ENCODE measurements at places on chromosomes 16 and 17. TPM values are rescaled to one million over a fixed set of nuclear protein-coding genes. Genes with fewer than 3 reads are reported as not detected.

TCF25 gene
- 69.4 TPM for total RNA-seq

PERCC1 gene
- total RNA-seq: not detected

ITGA2B gene
- 1.7 TPM for total RNA-seq

LASP1 gene
- 270 TPM for total RNA-seq

ZSCAN10 gene
- total RNA-seq: not detected

GRIN2A gene
- total RNA-seq: not detected

C17orf78 gene
- total RNA-seq: not detected

PIMREG gene
- 47.7 TPM for total RNA-seq
